ENCODE measurements at places on chromosomes 3 and 15.

DNA sequence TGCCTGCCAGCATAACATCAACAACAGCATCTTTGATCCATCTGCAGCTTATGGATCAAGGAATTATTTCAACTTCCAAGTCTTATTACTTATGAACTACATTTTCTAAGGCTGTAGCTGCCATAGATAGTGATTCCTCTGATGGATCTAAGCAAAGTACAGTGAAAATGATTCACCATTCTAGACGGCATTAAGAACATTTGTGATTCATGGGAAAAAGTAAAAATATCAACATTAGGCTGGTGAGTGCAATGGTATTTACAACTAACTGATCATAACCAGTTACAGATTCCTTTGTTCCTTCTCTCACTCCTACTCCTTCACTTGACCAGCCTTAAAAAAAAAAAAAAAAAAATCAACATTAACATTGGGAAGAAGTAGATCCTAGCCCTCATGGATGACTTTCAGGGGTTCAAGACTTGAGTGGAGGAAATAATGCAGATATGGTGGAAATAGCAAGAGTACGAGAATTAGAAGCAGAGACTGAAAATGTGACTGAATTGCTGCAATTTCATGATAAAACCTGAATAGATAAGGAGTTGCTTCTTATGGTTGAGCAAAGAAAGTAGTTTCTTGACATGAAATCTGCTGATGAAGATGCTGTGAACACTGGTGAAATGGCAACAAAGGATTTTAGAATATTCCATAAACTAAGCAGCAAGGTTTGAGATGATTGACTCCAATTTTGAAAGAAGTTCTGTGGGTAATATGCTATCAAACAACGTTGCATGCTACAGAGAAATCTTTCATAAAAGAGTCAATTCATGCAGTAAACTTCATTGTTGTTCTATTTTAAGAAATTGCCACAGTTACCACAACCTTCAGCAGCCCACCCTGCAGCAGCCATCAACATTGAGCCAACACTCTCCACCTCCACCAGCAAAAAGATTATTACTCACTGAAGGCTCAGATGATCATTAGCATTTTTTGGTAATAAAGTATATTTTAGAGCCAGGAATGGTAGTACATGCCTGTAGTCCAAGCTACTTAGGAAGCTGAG is 22.8 kb downstream of the SLC12A6 start:
- no peak for DNase-seq

GRCh38 chr15:47129033-47129432 is 588.3 kb upstream of the SEMA6D start:
- no peak for DNase-seq

DNA sequence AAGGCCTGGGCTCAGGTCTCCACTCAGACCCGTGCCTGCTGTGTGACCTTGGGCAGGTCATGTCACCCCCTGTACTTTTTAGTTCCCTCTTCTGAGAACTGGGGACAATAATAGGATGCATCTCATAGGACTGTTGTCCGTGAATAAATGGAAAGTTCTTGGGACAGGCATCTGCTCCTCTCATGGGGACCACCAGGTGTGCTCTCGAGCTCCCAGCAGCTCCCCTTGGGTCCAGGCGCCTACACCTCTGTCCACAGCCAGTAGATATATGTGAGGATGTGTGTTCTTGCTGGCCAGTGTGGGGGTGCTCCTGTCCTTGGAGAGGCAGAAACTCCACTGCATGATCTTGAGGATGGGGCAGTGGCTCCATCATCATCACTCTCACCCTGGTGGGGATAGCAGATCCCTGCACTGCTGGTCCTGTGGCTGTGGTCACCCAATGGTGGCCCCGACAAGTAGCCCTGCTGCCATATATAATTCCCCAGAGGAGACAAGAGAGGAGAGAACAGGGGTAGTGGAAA is 257.6 kb upstream of the TLE3 start:
- no peak for DNase-seq

DNA sequence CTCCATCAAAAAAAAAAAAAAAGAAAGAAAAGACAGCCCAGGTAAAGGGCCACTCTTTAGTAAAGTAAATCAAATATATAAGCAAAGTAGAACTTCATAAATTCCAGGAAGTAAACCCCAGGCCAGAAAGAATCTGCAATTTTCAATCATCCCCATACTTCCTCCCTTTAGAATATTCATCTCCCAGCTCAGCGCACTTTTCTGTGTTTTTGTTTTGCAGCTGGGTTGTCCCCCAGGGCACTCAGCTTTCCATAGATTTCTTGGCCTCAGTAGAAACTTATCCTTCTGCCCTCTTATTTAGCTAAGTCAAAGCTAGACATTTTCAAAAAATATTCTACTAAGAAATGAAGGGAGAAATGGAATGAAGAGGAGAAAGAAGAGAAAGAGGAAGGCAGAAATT is 24.0 kb upstream of the SPRED1 start:
- DNase-seq = no peak

DNA sequence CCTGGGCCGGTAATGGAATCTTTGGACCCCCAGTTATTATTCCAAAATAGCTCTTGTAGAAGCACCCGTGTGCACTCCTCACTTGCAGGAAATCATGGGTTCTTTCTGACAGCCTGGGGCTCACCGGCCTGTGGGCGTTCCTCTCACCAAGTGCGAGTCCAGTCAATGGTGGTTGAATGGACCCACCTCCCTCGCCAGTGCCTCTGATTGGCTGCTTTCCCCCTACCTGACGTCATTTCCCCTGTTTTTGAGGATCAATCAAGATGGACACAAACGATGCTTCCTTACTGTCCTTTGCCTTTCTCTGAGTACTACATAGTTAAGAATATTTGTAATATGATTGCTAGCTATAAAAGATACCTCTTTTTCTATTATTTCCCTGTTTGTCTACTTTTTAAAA is 18.1 kb downstream of the MOBP start:
- no peak for DNase-seq
